ENCODE measurements at places on chromosomes 3 and 15. TPM values are rescaled to one million over a fixed set of nuclear protein-coding genes. Genes with fewer than 3 reads are reported as not detected.

- DNase-seq, result peak; percentile 57
Measured at GRCh38 chr3:49158103-49158709, 7.9 kb downstream of the CCDC71 start.

DNA sequence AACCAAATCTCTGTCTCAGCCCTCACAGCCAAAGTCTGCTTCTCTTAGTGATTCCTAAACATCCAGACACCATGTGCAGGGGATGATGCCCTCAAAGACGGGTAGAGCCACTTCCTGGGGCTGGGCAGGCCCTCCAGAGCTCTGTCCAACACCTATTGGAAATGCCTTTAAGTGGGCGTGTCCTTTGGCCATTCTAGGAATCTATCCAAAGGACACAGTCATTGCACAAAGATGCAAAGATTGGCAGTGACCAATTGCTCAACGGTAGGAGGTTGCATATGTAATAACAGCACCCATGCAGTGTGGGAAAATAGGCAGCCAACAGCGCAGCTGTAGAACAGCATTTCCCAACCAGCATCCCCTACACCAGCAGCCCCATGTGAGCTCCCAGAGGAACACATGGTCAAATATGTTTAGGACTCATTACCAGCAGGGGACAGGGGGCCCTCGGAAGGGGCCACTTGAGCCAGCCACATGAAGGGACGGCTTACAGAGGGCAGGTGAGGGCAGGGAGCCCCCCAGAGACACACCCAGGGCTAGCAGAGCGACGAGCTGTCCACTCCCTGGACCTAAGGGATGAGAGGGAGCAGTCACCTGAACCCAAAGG is 142.8 kb upstream of the IQSEC1 start:
- no peak for DNase-seq

DNA sequence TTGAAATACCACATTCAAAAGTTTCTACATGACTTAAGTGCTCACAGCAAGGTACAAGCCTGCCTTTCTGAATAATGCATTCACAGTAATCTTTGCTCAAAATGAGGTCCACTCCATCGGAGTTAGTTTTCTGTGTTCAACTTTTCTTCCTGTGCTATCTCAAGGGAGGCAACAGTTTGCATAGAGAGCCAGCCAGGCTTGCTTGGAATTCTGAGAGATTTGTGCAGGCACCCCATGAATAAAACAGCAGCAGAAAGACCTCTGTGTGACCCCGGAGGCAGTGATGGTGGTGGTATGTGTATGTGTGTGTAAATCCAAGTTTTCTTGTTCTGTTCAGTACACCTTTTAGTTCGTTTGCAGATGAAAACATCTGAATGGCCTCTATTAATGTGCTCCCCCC is 124.0 kb downstream of the ADAMTS9 start:
- DNase-seq, result no peak

GRCh38 chr15:88430051-88430450 is 37.1 kb downstream of the MRPL46 start:
- DNase-seq, result no peak

- no peak for DNase-seq
Measured at GRCh38 chr3:44442596-44443309, 34.7 kb downstream of the ZNF445 start.

DNA sequence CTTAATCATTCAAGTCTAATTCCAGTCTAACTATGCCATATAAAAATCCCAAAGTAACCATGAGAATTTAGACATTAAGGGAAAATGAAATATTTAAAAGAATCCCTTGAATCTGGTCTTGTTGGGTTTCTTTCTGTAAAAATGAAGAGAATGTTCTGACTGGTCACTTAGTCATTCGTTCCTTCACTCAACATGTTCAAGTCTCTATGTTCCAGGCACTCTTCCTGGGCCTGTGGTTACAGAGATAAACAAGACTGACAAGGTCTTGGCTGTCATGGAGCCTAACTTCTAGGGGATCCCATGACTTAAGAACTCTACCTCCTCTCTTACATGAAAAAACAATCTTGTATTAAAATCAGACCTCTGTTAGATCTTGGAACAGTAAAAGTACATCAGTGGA is 638.6 kb upstream of the TBL1XR1 start:
- DNase-seq, result no peak

DNA sequence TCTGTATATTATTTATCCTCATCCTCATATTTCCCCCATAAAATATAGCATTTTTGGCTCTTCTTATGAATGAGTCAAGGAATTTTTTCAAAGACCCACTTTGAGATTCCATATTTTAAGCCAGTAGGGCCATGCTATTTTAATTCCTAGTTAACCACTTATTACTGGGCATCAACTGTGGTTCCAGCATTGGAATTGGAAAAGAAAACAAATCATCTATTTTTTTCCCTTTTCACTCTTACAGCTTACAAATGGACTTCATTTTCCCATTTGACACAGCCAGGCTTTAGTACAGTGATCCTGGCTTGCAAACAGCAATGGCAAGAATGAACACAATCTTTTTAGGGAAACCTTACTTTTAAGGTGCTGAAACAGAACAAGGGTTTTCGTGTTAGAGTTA is 19.4 kb upstream of the PLCL2 start:
- DNase-seq, result no peak

DNA sequence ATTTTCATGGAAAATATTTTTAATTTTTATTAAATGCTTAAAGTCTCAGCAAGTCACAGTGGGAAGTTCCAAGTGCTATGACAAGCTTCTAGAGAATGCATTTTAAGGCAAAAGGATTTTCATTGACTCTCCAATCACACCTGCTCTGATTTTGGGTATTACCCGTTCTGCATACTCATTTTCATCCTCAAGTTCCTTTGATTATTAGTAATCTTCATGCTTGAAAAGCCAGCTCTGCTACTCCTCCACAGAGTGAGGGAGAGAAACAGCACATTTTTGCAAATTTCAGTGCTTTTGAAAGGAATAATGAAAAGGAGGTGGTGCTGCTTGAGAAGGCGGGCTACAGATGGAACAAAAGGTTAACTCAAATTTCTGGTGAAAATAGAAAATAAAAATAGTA is 450.7 kb downstream of the NSUN3 start:
- no peak for DNase-seq

GRCh38 chr15:83692746-83693581 is 39.0 kb downstream of the ADAMTSL3 start:
- no peak for DNase-seq

DNA sequence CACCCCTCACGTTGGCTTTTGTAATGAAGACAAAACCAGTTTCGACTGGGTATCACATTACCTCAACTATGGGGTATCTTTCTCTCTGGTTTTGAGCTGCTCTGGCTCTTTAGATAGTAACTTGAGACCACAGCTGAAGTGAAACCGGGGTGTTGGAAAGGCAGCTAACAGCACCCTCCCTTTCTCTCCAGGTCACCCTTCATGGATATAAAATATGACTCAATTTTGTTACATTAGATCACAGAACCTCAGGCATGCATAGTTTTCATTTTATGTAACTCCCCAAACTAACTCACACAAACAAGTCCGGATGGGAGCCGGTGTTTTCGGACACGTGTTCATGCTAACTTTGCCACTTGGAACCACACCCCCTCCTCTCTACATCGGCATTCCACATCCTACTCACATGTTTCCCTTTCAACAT is 90.7 kb downstream of the NR2F2 start:
- DNase-seq, result no peak

GRCh38 chr15:44193651-44194322 is 1.3 kb downstream of the FRMD5 start:
- DNase-seq, result no peak

- DNase-seq, result no peak
Measured at GRCh38 chr3:9298236-9298635, 48.8 kb upstream of the SRGAP3 start.

DNA sequence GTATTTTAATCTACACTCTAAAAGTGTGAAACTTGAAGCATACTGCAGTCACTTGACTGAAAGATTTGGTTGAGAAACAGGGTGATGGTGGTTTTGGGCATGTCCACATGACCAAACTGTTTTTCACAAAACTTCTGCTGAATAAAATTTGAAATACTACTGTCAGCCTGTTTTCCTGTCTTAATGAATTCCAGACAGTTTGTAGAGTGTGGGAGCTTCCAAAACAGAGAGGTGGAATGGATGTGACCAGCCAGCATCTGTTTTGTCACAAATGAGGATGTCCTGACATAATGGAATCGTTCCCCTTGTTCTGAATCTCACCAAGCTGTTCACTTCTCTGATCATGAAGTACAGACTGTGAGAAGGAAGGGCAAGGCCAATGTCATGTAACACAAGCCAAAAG is 11.8 kb downstream of the MITF start:
- DNase-seq, result no peak

- no peak for DNase-seq
Measured at GRCh38 chr3:98038876-98039275, 3.8 kb upstream of the GABRR3 start.

GRCh38 chr3:56782906-56783305 is 18.8 kb downstream of the ARHGEF3 start:
- DNase-seq, result no peak

Gene CP
- 48.9 TPM for total RNA-seq

Gene SLC22A13
- 0.32 TPM for total RNA-seq

Gene BFSP2
- not detected for total RNA-seq

Gene DUOXA1
- total RNA-seq, result 131 TPM

Gene SNX22
- 17.4 TPM for total RNA-seq

All from lower lobe of right lung (tissue), 2 donors.